ENCODE measurements at places on chromosomes 4 and X.

GRCh38 chrX:151239751-151240150 lies 63.4 kb downstream of the GPR50 start:
- no peak for DNase-seq

GRCh38 chr4:47525154-47525819 lies 40.2 kb downstream of the ATP10D start:
- no peak for DNase-seq

- no peak for DNase-seq
These were observed 20.8 kb downstream of the ARHGEF6 start for GRCh38 chrX:136759968-136760367.

DNA sequence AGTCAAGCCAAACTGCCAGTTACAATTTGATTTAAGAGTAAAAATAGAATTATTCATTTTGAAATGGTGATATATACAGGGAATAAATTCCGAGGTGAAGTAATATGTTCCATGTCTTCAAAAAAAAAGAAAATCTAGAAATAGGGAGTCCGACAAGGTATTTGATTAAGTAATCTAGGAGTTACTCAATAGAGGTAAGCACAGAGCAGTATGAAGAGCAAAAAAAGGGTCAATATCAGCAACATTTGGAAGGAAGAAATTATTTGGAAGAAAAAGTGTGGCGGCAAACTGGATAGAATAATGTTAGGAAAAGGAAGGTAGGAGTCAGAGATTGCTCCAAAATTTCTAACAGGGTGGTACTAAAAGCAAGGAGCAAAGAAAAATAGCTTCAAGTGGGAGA lies 113.7 kb upstream of the BMP3 start:
- DNase-seq, result no peak

DNA sequence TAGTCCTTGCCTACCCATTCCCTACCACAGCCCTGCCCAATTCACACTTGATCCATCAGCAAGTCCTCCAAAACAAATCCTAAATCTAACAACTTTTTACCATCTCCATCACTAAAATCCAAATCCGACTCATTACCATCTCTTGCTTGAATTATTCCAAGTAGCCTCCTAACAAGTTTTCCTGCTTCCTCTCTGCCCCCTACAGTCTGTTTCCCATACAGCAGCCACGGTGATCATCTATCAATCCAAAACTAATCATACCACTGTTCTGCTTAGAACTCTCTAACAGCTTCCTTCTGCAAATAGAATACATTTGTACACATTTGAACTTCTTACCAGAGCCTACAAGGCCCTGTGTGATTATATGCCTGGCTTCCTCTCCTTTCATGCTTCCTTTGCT lies 133.0 kb downstream of the SHROOM4 start:
- no peak for DNase-seq

DNA sequence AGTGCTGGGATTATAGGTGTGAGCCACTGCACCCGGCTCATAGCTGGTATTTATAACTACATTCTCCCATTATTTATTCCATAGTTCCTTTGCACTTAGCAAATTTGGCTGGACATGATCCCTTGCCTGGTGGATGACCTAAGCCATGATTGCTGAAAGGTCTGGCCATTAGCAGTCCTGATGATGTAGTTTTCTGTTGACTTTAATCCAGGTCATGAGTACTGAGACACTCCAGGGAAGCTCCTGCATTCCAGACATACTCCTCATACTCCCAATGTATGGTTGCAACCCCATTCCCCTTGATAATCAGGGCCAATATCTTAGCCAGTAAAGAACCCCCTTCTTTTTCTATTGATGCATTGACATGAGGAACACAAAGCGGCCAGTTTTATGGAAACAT lies 24.4 kb upstream of the MGST2 start:
- no peak for DNase-seq

- no peak for DNase-seq
These were observed 29.5 kb upstream of the IRF2 start for GRCh38 chr4:184503869-184504300.

- DNase-seq, result no peak
These were observed 189.2 kb downstream of the MGST2 start for GRCh38 chr4:139854668-139855403.

- no peak for DNase-seq
These were observed 96.1 kb downstream of the MAMLD1 start for GRCh38 chrX:150459196-150459595.

- DNase-seq, result no peak
These were observed 34.9 kb upstream of the UGT8 start for GRCh38 chr4:114563536-114564315.

GRCh38 chrX:10173331-10173900 lies 16.6 kb downstream of the CLCN4 start:
- peak; percentile 85 for DNase-seq

GRCh38 chrX:153496590-153496959 lies 1.8 kb downstream of the BGN start:
- DNase-seq, result no peak

DNA sequence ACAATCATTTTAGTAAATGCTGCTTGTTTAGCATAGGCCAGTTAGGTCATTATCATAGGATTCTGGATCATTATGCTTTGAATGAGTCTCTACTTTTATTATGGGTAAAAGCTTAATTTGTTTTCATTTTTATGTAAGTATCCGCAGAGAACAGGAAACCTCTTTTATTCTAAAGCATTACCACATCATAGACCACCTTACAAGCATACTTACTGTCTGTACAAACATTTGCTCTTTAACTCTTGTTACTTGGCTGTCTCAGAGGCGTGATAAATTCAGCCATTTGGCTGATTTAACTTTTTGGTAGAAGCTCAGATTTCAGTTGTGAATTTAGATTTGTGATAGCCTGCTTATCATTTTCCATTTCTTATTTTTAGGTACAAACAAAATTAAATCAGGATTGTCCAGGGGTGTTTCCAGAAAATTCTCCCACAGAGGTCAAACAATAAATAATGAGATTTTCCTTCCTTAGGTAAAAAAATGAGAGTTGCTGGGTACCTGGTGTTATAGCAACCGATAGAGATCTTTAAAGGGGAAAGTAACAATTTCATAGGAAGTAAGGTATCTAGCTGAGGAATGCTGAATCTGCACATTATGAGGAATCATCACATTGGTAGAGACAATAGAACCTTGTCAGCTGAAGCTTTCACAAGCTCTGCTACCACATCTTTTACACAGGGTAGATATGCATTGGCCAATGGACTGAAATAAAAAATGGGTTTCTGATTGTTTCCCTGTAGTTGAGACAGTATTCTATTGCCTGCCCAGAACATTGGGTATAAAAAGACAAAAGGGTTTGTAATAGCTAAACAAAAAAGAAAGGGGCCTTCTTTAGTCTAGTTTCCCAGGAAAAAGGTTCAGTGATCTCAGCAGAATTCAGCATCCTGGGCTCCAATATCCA lies 62.5 kb downstream of the NDNF start:
- DNase-seq, result no peak

- DNase-seq, result peak; percentile 25
These were observed 937 bp downstream of the HELQ start for GRCh38 chr4:83454686-83455085.

GRCh38 chr4:83152746-83153145 lies 38.2 kb upstream of the PLAC8 start:
- no peak for DNase-seq

DNA sequence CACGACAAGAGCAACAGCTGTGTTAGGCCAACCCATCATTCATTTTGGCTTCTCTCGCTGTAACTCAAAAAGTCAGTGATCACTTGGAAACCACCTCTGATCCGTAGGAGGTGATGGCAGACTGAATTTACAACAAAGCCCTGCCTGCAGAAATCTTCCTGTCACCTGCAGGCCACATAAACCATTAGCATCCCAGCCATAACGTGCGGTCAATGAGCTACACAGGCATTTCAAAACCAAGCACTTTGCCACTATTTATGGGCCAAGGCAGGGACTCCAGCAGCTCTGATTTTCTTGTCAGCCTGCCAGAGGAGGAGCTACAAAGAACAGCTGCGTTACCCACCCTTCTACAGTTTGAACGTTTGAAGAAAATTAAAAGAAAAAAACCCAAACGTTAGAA lies 228.1 kb upstream of the PPARGC1A start:
- DNase-seq, result no peak

DNA sequence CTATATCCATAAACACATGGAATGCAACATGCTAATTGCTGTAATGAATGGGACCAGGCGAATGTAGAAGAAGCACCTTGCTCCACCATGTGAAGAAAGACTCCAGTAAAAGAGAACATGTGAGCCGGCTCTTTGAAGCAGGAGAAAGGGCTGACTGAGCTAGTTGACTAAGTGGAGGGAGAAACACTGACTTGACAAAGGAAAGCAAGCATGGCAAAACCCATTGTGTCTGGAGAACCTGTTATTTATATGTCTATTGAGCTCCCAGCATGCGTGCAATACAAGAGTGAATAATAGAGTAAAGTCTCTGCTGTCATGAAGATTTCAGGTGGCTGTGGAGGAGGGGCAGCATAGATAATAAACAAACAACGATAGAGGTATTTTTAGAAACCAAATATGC lies 559.9 kb downstream of the RAB28 start:
- no peak for DNase-seq

DNA sequence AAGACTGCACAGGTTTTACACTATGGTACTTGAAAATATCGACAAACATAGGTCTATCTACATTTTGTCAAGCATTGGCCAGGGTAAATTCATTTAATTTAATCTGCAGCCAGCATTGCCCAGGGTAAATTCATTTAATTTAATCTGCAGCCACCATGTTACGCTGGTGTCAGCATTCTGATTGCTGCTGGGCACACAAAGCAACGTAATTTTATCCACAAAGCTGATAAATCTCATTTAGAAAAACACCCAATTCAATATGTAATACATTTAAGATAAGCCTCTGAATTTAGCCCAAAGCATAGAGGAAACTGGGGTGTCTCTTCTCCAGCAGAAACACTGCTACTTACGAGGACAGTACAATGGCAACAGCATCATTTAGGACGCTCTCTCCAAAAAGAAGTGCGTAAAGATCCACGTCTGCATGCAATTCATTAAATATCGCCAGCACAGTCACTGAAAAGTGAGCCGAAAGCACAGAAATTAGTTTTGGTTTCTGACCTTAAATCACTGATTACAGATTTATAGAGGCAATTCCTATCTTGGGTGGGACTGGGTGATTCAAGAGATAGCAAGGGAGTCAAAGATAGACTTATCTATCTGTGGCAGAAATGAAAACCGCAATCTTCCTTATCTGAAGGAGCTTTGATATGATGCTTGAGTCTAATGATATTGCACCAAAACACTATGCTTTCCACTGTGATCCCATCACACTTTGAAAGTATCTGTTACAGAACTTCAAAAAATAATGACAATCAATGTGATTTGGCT lies 88.8 kb downstream of the CHST7 start:
- no peak for DNase-seq

DNA sequence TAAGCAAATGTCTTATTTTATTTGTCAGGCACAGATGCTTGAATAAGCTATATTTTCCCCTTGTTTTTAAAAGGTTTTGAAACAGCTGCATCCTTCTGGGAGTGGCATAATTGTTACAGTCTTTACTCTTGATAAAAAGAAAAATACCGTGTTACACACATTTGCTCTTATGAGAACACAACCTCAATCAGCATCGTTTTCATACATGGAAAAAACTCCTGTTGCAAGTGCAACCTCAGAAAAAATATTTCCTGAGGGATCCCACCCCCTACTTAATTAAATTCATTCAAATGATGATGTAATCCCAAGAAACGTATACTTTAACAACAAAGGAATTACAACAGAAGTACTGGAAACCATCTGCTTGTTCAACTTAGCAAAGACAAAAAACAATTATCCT lies 58.6 kb downstream of the SMAD1 start:
- peak; percentile 44 for DNase-seq

GRCh38 chr4:28287831-28288233 lies 1427.2 kb downstream of the STIM2 start:
- peak; percentile 43 for DNase-seq

DNA sequence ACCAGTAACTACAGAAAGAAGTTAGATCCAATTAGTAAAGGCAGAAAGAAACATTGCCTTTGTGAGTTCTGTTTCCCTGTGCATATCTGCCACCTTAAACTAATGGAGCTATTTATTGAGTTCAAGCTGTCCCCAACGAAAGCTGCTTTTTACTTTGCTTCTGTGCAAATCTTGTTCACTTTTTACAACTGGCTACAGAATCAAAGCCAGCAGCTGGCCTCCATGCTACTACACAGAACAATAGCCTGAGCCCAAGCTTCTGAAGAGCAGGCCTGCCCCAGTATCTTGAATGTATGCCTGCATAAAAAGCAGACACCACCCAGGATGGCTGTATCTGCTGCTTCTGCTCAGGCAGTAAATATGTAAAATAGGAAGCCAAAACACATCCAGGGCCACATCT lies 28.1 kb downstream of the ANK2 start:
- DNase-seq, result no peak

DNA sequence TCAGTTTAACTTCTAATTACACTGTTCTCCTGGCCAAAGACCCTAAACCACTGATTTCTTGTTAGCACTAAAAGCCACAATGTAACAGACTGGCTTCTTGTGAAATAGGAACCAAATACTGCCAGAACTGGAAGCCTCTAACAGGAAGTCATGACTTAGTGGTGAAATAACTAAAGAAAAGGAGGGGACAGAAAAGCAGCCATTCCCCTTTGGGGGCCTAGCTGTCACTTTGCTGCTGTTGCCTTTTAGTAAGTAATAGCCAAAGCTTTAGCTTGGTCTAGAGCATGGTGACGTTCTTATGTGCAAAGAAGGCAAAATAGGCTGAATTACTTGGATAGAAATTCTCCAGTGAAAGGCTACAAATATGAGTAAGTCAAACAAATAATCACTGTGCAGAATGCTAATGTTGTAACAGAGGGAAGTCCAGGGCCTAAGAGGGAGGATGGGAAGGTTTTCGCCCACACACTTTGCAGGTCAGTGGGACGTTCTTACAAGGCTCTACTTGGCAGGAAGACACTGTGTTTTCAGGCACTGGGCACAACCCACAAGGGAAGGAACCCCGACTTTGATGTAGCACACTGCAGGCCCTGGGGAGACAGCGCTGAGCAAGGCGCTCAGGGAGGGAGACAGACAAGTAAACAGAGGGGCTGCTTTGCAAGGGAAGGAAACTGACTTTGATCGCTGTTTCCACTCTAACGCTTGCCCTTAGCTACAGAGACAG lies 16.7 kb downstream of the GAB3 start:
- no peak for DNase-seq
